ENCODE measurements at places on chromosomes 2 and 18.

GRCh38 chr2:191264647-191265081 is 19.5 kb downstream of the MYO1B start:
- DNase-seq, result no peak

DNA sequence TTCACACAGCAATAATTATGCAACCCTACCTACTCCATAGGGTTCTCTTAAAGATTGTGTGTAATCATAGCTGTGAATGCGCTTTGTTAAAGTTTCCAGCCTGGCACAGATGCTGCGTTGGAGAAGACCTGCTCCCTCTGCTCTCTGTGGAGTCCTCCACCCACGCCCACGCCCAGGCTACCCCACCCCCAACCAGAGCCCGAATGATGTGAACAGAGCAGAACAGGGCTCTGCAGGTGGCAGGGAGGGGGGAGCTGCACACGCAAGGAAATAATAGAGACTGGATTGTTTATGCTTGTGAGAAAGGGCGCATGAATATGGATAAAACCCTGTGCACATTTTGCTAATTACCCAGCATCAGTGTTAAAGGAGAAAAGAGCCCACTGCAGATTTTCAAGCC is 447.5 kb downstream of the BCL11A start:
- DNase-seq, result no peak

- no peak for DNase-seq
Observed at GRCh38 chr18:61435064-61435652, 101.9 kb downstream of the CDH20 start.

- DNase-seq, result peak; percentile 12
Observed at GRCh38 chr18:69992776-69993175, 45.1 kb upstream of the CD226 start.

GRCh38 chr2:150944315-150944714 is 317.3 kb downstream of the RBM43 start:
- no peak for DNase-seq

DNA sequence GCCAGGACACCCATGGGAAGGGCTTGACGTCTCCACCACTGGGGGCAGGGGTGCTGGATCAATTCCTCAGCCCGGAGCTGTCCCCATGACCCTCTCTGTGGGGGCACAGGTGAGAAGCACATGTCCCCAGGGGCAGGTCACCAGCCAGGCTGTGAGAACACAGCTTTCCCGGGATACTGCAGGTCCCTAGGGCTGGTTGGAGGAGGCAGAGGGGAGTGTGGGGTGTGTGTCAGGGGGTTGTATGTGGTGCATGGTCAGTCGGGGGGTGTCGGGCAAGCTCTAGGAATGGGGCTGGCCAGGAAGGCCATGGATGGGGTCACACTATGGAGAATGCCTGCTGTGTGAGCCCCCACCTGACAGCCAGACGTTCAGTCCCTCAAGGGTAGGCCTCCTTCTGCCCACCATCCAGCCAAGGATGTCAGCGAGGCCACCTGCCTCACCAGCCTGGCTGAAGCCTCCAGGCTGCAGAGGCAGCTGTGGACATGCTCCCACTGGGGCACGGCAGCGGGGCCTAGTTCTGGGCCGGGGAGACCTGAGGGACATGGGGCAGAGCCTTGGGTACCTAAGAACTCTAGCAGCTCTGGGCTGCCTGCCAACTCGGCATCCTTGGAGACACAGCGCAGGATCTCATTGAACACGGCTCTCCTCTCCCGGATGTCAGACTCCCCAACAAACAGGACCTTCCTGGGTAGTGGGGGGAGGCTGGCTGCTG is 10.3 kb downstream of the HS1BP3 start:
- DNase-seq, result no peak

- DNase-seq, result no peak
Observed at GRCh38 chr2:171191021-171191420, 30.3 kb upstream of the TLK1 start.

- no peak for DNase-seq
Observed at GRCh38 chr2:12797815-12798214, 81.1 kb downstream of the TRIB2 start.

- DNase-seq, result no peak
Observed at GRCh38 chr18:32343634-32344033, 127.0 kb downstream of the GAREM1 start.

GRCh38 chr2:56448403-56449001 is 264.7 kb downstream of the CCDC85A start:
- no peak for DNase-seq

DNA sequence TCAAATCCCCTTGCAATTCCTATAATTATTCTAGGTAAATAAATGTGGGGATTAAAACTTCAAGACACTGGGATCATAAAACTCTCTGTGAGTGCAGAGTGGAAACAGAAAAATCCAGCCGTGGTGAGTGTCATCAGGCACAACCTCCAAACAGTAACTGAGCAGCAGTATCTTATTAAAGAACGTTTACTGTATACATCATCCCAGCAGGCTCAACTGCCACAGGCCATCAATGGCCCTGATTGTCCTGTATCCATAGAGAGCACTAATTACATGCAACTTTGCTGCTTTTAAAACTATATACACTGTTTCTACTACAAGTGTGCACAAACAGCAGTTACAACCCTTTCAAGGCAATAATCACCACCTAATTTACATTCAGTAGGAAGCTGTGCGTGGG is 23.9 kb downstream of the GAREM1 start:
- DNase-seq, result no peak

DNA sequence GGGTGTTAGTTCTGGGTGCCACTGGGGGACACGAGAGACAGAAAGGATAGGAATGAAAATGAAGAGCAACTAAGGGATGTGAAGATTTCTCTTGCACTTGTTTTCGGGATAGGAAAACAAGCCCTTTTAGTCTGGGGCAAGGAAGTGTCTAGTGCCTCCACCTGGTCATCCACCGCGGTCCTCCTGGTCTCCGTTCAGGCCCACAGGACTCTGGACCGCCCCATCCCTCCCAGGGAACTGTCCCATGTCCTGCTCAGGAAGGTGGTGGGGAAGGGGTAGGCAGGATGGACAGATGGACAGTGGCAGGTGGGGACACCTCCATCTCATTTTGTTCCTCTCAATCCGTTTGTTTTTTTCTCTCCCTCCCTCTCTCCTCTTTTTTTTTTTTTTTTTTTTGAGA is 45.9 kb downstream of the AGAP1 start:
- no peak for DNase-seq

- DNase-seq, result no peak
Observed at GRCh38 chr2:7356909-7357584, 439.8 kb downstream of the RNF144A start.

All from HFF-Myc (cell line).